ENCODE measurements at places on chromosomes 5 and 9. TPM values are rescaled to one million over a fixed set of nuclear protein-coding genes. Genes with fewer than 3 reads are reported as not detected.

DNA sequence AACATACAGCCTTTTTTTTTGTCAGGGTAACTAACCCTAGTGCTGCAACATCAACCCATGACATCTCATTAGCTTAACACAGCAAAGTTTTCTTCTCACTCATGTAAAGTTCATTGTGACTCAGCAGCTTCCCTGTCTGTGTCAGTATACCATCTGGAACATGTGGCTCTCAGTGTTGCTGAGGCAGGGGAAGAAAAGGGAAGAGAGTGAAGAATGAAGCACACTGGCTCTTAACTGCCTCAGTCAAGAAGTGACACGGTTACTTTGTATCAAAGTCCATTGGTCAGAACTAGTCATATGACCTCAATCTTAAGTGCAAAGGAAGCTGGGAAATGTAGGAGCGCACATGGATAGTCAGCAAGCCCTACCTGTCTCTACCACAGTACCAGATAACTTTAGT lies 185.0 kb upstream of the ELL2 start:
- no peaks in the 10 kb centered on the region for H3K4me1 ChIP-seq
- H3K4me3 ChIP-seq: no peak overlapping the region
- DNase-seq: no peak
- no peak overlapping the region for H3K27ac ChIP-seq
- no peaks in the 10 kb centered on the region for H3K36me3 ChIP-seq

DNA sequence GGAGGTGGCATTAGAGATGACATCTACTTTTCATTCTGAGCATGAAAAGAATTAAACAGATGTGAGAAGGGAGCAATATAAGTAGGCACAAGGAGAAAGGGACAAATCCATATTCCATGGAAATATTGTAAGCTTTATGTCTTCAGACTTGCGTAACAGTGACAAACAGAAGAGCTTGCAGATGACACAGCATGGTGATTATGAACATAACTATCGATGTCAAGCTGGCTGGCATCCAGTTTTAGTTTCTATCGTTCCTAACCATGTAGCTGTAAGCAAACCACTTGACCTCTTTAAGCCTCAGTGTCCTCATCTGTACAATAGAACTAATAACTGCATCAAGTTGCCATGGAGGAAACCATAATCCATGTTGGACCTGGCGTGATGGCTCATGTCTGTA lies 246.7 kb upstream of the ADRA1B start:
- no peak for DNase-seq

DNA sequence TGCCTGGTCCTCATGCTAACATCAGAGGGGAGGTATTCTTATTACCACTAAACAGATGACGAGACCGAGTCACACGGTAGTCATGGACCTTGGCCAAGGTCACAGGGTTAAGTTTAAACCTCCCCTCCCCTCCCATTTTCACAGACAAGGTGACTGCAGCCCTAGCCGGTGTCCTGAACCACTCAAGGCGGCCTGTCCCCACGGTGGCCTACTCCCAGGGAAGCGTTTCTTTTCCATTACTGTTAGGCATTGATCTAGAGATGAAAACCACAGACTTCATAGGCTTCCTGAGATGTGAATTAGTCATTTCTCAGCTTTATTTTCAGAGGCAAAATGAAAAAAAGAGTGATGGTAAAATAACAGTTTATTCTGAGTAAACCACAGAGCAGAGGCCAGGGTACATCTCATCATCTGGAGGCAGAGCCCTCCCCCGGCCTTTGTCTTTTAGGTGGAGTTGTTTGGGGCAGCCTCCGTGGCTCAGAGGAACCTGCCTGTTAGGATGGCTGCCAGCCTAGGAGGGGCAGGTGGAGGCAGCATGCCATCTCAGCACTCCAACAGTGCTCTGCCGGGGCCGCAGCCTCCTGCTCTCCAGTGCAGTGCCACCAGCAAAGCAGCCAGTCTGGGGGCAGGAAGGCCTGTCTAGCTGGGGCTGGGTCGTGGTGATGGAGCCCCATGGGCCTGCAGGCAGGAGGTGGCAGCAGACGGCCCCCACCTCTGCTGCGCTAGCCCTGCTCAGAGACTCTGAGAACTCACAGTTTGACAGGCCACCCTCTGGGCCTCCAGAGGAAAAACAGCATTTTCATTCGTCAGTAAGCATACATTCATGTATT lies 71.2 kb downstream of the RAPGEF1 start:
- H3K4me1 ChIP-seq: peaks cover 46% of the 10 kb centered on the region
- H3K27me3 ChIP-seq: no peaks in the 10 kb centered on the region
- no peak overlapping the region for H3K4me3 ChIP-seq
- peak overlapping the region; percentile 56 for H3K27ac ChIP-seq

DNA sequence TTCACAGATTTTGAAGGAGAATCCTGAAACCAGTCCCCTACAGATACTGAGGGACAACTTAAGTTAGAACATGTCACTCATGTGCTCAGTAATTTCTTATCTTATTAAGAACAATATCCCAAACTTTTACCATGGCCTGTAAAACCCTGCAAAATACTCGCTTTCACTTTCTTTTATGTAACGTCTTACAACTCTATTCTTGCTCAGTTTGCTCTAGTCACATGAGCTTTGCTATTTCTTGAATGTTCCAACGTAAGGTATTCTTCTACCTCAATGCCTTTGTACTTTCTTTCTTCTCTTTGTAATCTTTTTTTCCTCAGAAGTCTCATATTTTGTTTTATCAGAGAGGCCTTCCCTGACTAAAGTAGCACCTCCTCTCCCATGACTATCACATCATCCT lies 14.1 kb downstream of the TMEM38B start:
- no peaks in the 10 kb centered on the region for H3K27me3 ChIP-seq
- H3K4me1 ChIP-seq: no peaks in the 10 kb centered on the region
- peaks cover 6% of the 10 kb centered on the region for H3K36me3 ChIP-seq
- no peak overlapping the region for H3K27ac ChIP-seq
- H3K4me3 ChIP-seq: no peak overlapping the region

DNA sequence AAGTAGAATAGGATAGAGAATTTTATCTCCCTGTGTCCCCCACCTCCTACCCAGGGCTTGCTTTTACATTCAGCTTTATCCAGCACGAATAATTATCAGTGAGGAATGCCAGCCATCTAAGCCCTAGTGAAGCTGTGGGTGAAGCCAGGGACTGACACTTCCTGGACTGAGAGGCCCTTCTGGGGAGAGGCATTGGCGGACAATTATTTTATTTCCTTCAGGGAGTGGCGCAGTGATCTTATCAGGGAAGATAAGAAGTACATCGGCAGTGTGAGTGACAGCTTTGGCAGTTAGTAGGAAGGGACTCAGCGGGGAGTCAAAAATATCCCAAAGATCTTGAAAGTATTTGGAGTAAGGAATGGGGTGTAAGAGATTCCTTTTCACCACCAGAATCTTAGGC lies 34.9 kb upstream of the RPS23 start:
- H3K4me3 ChIP-seq: no peak overlapping the region
- H3K27ac ChIP-seq: no peak overlapping the region
- no peaks in the 10 kb centered on the region for H3K4me1 ChIP-seq
- H3K27me3 ChIP-seq: no peaks in the 10 kb centered on the region

The ANKRD55 gene
- total RNA-seq: not detected

GRCh38 chr5:158676642-158677469 lies 422.9 kb downstream of the EBF1 start:
- H3K27ac ChIP-seq: no peak overlapping the region
- no peaks in the 10 kb centered on the region for H3K36me3 ChIP-seq
- H3K4me3 ChIP-seq: no peak overlapping the region
- H3K4me1 ChIP-seq: no peaks in the 10 kb centered on the region
- no peaks in the 10 kb centered on the region for H3K27me3 ChIP-seq

DNA sequence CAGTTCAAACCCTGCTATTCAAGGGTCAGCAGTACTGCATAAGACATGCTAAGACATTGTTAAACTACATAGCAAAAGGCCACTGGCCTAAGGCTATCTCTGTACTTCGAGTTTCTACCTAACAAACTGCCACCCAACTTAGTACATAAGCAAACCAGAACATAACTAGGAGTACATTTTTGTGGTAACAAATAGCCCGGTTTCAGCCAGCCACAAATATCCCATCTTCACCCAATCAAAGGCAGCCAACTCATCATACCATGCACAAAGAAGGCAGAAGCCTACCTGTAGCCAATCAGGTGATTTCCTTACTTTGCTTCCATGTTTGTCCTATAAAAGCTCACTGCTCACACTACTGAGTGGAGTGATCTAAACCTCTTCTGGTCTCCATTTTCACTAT lies 201.4 kb downstream of the SMARCA2 start:
- no peaks in the 10 kb centered on the region for H3K27me3 ChIP-seq
- H3K4me1 ChIP-seq: no peaks in the 10 kb centered on the region
- H3K36me3 ChIP-seq: no peaks in the 10 kb centered on the region
- no peak for DNase-seq
- H3K4me3 ChIP-seq: no peak overlapping the region

The ADAMTS6 gene
- total RNA-seq: 8.8 TPM

GRCh38 chr5:35854248-35854647 lies 2.4 kb upstream of the IL7R start:
- H3K4me1 ChIP-seq: no peaks in the 10 kb centered on the region
- H3K4me3 ChIP-seq: no peak overlapping the region
- no peaks in the 10 kb centered on the region for H3K36me3 ChIP-seq
- H3K27ac ChIP-seq: peak overlapping the region; percentile 41

- no peak overlapping the region for H3K27ac ChIP-seq
- no peaks in the 10 kb centered on the region for H3K36me3 ChIP-seq
- no peaks in the 10 kb centered on the region for H3K4me1 ChIP-seq
- DNase-seq: no peak
Observed at GRCh38 chr5:168334280-168334679, 42.8 kb downstream of the WWC1 start.

The EMB gene
- total RNA-seq: 9.4 TPM

The IPO11 gene
- 31.0 TPM for total RNA-seq

DNA sequence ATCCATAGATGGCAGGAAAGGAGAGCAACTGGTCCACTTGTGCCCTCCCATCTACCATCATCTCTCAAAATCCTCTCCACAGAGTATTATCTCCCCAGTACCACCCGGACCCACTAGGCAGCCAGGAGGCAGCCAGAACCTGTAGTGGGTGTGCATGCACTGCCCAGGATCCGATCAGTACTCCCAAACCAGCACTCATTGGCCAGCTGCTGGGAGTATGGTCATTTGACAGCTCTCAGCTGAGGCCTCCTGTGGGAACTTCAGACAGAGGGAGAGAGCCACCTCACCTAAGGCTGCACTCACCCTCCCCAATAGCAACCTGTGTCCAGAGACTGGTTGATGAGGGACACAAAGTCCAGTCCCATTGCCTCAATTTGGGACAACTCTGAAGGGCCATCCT lies 286.0 kb downstream of the TRIM36 start:
- H3K4me3 ChIP-seq: no peak overlapping the region
- H3K27ac ChIP-seq: no peak overlapping the region
- no peaks in the 10 kb centered on the region for H3K36me3 ChIP-seq
- DNase-seq: no peak
- no peaks in the 10 kb centered on the region for H3K27me3 ChIP-seq
- no peaks in the 10 kb centered on the region for H3K4me1 ChIP-seq

The EIF4EBP3 gene
- total RNA-seq: 29.4 TPM

Measured in tibial nerve (tissue), 4 donors.